NCI-H2107 (cell line): ENCODE measurements at places on chromosomes 12 and 14.

DNA sequence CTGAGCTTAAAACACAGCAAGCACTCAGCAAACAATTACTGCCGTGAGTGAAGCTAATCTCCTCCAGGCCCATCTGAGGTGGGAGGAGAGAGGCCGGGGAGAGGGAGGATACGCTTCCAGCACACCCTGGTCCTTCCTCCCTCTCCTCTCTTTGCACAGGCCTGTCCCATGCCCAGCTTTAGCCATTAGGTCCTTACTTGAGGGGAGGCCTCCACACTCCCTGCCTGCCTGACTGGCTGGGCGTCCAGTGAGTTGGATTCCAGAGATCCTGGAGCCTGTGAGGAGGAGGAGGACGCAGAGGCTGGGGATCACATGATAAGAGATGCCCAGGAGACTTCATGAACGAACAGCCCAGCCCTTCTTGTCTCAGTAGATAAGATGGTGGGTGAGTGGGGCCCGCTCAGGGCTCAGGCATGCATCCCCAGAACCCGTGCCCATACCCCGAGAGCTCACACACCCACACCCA is 65.1 kb upstream of the NCOR2 start:
- DNase-seq = no peak

DNA sequence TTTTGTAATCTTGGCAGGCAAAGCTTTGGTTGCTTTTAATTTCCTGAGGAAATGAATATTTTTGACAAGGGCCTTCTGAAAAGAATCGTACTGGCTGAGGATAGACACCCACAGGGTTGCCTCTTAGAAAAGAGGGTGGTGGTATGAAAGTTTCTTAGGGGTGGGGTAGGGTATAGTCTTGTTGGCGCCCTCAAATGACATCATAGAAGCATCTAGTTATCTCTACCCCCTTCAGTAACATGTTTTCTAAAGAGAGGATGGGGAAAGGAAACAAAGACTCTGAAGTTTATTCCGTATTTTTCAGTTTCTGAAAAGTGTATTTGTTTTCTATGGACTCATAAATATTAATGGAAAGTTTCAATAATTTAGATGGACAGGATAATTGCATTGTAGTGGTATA is 13.7 kb downstream of the PRKCH start:
- no peak for DNase-seq

- peak; percentile 25 for DNase-seq
Observed at GRCh38 chr12:105705765-105706164, 375.3 kb downstream of the C12orf75 start.

GRCh38 chr12:47741340-47741703 is 16.0 kb upstream of the ENDOU start:
- peak; percentile 95 for DNase-seq

GRCh38 chr12:84165998-84166571 is 746.5 kb downstream of the SLC6A15 start:
- DNase-seq = no peak

DNA sequence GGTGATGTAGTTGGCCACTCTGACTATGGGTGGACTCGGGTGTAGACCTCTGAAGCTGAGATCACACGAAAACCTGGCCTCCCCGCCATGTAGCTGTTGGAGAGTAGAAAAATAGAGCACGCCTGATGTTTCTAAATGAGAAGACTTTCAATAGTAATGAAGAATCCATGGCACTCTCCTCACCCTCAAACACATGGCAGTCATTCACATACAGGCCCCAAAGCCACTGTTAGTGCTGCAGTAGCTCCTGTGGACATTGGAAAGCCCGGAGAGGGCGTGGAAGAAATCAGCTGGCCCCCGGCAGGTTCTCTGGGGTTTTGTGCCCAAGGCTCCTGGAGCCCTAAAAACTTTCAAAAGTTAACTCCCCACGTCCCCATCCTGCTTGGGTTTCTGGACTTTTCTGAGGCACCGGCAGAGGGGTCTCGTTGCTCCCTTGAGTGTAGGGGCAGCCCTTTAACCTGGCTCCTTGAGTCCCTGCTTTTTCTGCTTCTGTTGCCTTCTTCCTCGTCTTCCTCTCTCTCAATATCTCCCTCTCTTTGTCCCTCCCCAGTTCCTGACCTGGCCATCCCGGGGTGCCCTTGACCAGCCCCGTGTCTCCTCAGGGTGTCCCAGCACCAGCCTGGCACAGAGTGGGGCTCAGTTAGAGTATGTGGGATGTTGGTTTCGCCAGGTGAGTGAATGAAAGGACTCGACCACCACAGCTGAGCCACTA is 8.3 kb downstream of the MEG3 start:
- DNase-seq = no peak

DNA sequence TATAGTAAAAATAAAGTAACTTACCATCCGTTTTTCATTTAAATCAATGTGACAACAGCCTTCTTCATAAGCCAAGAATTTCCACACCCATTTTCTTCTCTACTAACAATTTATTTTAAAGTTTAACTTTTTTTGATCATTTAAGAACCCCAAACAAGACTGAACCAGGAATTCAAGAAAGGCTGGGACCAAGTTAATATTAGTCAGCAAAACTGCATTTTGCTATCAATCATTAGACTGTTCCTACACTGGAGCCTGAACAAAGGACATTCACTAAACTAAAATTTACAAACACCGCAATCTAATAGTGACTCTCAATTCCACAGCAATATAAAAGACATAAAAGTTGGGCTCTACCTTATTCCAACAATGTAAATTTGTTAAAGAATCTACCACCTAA is 73.6 kb downstream of the OSBPL8 start:
- DNase-seq = no peak

- DNase-seq = no peak
Observed at GRCh38 chr12:33763331-33763730, 259.0 kb upstream of the ALG10 start.

DNA sequence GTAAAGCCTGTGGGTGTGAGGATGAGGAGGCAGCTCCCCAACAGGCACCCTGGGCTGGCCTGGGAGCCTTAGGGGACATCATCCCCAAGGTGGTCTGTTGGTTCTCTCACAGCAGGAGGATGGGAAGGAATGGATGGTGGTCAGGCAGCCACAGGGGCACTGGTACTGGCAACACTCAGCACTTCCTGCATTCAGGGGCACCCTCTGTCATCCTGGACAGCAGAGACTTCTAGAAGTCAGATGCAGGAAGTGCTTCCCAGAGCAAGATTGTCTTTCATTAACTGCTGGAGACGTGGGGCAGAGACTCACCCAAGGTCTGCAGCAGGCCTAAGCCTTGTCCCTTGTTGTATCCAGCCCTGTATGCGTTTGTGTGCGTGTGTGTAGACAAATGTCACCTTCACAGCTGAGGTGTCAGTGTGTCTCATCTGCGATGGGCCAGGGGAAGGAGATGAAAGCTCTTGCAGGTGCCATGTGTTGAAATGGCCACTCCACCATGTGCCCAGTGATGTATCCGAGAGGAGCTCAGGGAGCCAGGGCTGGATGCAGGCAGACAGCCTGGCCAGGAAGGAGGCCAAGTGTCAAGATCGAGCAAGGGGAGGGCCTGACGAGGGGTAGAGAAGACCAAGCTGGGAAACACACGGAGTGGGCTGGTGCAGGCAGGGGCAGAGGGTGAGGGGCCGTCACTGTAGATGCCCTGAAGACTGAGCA is 85.1 kb downstream of the PITPNM2 start:
- DNase-seq = no peak

- no peak for DNase-seq
Observed at GRCh38 chr14:62301911-62302310, 539.7 kb downstream of the SNAPC1 start.

DNA sequence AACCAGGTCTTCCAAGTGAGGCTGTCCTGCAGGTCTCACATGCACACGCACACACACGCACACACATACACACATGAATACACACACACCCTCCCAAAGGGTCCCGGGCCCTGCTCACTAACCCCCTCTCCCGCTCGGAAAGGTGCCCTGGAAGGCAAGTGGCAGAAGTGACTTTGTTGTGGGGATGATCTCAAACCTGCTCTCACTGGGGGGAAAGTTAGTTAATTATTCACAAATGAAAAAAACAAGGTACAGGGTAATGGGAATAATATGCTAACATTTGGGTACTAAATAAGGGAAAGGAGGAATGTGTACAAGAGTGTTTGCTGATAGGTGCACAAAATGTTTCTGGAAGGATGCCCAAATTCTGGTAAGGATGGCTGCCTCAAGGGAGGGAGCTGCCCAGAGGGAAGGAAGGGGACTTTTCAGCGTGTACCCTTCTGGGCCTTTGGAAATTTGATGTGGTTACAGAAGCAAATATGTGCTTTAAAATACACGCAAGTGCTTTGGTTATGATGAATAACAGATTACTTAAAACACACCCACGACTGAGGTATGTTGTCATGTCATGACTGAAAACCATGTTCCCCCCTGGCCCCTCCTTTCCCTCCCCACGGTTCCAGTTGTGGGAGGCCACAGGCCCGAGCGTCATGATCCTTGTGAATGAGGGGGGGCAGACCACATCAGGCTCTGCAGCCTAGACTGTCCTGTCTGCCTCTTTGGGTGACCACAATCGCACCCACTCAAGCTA is 43.3 kb upstream of the PLEKHG6 start:
- peak; percentile 10 for DNase-seq

DNA sequence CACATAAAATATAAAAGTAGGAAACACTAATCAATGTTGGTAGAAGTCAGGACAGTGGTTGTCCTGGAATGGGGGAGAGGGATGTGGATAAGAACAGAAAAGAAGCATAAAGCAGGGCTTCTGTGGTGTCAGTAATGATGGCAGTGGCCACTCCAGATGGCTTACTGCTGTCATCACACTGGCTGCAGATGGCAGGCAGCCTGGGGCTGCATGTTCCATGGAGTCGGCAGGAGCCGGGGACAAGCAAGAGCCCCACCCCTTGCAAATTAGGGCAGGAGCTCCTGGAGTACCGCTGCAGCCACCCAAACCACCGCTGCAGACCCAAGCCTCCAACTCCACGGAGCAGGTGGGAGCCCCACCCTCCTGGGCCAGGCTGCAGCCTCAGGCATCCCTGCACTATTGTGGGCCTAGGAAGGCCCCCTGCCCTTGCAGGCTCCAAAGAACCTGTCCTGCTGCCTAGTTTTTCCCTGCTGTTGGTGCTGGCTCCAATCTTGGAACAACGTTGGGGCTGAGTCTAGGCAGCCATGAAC is 28.8 kb upstream of the SLC5A8 start:
- DNase-seq = no peak

DNA sequence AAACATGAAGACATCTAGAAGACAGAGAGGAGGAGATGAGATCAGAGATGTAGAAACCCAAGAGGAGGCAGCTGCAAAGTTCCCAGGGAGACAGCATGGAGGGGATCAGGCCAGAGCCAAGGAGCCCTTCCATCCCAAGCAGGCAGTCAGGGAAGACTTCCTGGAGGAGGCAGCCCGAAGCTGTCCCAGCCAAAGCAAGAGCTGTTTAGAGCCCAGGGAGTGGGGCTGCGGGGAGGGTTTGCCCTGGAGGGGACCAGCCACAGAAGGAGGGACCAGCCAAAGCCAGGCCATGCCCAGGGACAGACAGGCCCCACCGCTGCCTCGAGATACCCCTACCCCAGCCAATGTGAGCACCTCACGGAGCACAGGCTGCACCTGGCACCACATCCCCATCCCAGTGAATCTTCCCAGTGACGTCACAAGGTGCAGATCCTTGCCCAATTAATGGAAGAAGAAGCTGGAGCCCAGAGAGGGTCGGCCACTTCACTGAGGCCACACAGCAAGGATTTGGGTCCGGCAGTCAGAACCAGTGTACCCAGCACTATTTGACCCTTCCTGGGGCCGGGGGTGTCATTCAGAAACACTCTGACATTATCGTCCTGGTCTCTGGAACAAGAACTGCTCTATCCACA is 14.1 kb upstream of the DIO3 start:
- DNase-seq = no peak

DNA sequence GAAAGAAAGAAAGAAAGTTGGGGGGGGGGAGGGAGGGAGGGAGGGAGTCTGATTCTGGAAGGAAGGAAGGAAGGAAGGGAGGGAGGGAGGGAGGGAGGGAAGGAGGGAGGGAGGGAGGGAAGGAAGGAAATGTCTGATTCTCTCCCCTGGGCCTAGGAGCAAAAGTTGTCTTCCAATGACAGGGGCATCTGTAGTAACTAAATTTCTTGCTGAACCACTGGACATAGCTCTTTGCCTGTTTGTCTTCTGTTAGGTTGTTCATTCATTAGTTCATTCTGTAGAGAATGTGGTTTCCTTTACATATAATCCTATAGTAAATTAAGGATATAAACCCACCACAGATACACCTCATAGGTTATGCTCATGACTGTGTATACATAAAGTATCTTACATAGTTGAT is 59.9 kb downstream of the GPR68 start:
- no peak for DNase-seq

DNA sequence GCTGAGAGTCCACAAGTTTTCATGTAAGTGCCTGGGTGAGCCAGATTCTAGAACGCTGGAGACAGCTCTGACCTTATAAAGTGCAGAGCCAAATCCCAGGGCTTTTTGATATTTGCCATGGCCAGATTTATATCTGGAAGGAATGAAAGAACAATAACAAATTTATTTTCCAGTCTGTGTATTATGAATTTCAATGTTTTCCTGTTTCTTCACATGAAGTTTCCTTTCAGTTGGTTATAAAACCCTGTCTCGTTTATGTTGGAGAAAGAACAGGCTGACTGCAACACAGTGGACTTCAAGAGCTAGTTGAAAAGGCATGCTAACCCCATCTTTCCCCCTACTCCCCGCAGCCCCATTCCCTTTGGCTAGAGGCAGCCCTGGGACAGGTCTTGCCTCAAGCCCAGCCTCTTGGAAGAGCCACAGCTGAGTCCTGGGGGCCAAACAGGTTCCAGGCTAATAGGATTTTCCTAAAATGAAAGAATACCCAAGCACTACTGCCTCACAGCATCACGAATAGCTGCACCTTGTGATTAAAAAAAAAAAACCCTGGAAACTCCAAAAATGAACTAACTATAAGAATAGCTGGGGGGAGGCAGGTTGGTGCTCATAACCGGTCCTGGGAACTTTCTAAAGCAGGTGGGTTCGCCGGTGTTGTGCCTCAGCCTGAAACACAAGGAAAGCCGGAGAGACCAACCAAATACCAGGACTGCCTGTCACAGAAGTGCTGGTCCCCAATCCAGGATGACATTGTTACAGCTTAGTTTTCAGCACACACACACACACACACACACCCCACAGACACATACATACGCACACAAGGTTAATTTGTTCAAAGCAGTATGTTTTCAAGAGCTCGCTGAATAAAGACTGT is 1.5 kb downstream of the FBLN5 start:
- no peak for DNase-seq

DNA sequence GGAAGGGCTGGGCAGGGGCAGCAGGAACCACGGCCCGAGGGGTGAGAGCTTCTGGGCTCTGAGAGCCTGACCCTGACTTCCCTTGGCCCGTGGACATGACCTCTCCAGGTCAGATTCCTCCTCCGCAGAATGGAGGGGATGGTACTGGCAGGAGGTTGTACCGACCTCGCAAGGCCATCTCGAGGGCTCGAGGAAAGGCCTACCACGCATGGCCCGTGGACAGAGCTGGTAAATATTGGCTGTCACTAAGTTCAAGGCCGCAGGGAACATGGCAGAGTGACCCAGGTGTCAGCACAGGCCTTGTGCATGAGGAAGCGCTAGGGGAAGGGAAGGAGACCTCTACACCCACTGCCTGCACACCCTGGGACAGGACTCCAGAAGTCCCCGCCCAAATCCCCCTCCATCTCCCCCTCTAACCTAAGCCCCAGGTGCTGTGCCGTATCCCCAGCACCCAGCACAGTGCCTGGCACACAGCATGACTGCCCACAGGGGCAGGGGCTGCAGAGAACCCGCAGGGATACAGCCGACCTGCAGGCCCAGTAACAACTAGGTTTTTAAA is 54.9 kb upstream of the PPP2R5C start:
- no peak for DNase-seq

- DNase-seq = no peak
Observed at GRCh38 chr12:34379142-34379541, 356.8 kb downstream of the ALG10 start.
